ENCODE measurements at places on chromosomes 4 and X. TPM values are rescaled to one million over a fixed set of nuclear protein-coding genes. Genes with fewer than 3 reads are reported as not detected.

- DNase-seq = no peak
Measured at GRCh38 chrX:13448941-13449340, 120.5 kb upstream of the EGFL6 start.

GRCh38 chr4:68572653-68573170 lies 3.4 kb downstream of the UGT2B17 start:
- no peak for DNase-seq

Gene TBX22
- total RNA-seq = not detected

DNA sequence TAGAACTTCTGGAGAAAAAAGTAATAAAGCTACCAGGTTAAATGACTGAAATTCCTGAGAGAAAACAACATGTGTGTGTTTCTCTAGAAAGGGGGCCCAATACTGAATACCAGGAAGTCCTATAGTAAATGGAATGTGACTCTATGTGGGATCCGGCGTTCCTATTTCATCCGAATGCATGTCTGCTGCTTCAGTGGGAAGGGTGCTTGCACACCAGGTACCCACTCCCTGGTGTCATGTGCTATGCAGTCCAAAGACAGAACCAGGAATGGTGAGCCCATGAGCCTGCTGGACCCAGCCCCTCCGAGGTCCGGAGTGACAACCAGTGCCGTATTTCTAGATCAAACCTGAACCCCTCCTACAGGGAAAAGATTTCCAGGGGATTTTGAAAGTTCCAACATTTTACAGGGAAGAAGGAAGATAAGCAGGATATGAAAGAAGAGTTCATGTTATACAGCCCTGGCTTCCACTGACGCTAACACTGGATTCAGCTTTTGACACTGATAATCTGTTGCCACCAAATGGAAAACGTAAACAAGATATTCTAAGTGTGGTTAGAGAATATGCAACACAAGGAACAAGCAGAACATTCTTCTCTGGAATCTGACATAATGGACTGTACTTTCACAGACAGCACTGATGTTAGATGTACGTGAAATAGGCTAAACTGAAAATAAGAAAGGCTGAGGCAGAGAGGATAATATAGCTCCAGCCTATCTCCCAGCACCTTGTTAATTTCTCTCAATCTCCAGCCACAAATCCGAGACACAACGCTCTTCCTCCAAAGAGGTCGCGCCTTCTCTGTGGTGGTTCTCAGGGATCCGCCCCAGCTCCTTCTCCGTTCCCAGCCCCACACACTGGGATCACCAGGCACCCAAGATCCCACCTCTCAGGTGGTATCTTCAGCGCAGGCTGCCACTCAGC lies 725 bp upstream of the CXCL1 start:
- DNase-seq = no peak

Gene NALF2
- not detected for total RNA-seq

DNA sequence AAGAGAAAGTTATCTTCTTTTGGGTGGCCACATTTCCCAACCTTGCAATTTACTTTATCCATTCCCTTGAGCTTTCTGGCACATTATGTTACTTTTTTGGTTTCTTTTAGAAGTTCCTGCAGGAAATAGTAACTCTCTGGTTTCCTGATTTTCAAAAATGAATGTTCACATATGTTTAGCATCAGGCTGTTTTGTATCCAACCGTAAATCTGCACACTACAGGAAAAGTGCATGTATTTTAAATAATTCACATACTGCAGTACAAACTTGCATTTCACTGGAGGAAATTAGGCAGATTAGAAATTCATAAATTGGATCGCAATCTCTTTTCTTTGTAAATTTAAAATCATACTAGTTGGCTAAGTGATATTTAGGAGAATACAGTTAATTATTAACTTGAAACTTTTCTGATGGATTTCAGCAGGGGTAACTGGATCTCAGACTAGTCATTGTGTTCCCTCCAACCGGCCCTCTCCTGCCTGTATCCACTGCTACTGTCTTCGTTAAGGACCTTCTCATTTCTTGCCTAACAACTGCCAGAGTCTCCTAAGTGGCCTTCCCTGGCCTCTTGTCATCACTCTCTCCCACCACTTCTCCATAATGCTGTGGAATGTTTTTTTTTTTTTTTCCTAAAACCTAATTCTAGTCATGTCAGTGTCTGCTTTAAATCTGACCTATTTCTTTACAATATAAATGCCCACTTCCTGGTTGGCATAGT lies 137.2 kb downstream of the UNC5C start:
- no peak for DNase-seq

- no peak for DNase-seq
Measured at GRCh38 chr4:93092765-93093164, 735.8 kb upstream of the ATOH1 start.

GRCh38 chr4:99723612-99724011 lies 66.0 kb upstream of the C4orf54 start:
- DNase-seq = peak; percentile 64

Gene SSX4B
- not detected for total RNA-seq

Gene MCF2
- not detected for total RNA-seq

- DNase-seq = peak; percentile 50
Measured at GRCh38 chr4:152063621-152064240, 302.9 kb upstream of the GATB start.

Gene SLITRK2
- not detected for total RNA-seq

Gene SPIN2A
- not detected for total RNA-seq
